ENCODE measurements at places on chromosomes 7 and 10. TPM values are rescaled to one million over a fixed set of nuclear protein-coding genes. Genes with fewer than 3 reads are reported as not detected.

GRCh38 chr7:66960192-66960591 is 35.2 kb downstream of the SBDS start:
- DNase-seq, result no peak

The SPDYE9 gene
- not detected for total RNA-seq

DNA sequence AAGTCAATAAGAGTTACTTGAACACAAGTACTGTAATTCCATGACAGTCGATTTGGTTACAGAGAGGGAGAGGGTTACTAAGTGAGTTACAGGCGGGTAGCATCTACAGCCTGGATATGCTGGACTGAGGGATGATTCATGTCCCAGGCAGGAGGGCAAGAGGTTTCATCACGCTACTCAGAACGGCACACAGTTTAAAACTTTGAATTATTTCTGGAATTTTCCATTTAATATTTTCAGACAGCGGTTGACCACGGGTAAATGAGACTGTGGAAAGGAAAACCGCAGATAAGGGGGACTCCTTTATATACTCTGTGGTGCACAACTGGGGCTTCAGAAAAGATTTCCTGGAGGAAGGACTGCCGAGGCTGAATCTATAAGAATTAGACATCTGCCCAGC is 25.7 kb upstream of the LRRC4 start:
- DNase-seq, result no peak

- DNase-seq, result no peak
Observed at GRCh38 chr10:89398003-89398749, 5.8 kb downstream of the IFIT1 start.

DNA sequence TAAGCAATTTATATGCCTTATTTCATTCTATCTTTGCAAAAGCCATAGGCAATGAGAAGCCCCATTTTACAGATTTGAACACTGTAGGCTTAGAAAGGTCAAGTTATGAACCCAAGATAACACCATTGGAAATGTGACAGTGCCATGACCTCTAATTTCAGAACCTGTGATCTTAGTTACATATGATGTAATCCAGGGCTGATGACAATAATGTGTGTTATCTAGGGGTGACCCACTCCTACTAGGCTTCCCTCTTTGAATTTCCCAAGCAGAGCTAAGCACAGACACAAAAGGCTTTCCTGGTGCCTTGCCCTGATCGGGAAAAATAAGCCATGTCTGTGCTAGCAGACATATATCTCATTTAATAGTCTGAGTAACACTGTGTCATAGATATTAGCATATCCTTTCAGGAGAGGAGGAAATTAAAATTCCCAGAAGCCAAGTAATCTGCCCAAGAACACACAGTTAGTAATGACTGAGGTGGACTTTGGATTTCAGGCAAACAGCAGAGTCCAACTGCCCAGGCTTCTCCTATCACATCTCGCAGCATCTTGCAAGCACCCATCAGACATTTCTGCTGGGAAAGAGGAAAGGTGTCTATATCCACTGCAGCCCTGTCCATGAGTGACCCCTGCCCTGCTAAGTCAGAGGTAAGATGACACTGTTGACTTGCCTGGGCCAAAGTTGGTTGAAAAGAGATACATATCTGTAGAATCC is 2.8 kb upstream of the TECTB start:
- DNase-seq, result no peak

DNA sequence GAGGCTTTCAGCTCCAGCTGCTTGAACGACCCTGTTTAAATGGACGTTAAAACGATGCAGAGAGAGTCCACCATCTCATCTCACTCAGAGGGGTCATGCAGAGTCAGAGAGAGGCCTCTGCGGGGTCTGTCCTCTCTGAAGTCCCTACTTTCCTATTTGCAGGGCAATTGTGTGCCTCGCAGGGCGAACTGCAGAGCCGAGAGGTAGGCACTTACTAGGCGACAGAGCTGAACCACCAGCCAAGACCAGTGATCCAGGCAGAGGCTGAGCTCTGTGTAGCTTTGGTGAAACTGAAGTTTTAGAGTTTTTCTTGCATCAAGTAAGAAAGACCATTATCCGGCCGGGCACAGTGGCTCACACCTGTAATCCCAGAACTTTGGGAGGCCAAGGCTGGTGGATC is 64.1 kb upstream of the CUX1 start:
- no peak for DNase-seq

The TYW1B gene
- total RNA-seq, result 4.9 TPM

DNA sequence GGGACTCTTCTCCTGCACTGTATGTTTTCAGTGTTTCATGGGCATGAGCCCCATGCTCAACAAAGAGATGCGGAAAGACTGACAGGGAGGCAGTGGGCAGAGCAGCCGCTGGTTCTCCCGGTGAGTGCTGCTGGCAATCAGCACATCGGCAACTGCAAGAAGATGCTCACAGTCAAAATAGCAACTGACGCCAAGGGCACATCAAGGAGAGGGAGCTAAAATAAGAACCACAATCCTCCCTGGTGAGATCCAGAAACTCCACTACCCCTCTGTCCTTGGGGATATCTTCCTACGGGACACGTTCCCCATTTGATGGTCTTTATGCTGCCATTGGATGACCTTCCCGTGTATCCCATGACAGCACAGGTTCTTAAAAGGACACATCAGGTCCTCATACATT is 28.9 kb upstream of the SVIL start:
- no peak for DNase-seq

The TAS2R3 gene
- 7.5 TPM for total RNA-seq

DNA sequence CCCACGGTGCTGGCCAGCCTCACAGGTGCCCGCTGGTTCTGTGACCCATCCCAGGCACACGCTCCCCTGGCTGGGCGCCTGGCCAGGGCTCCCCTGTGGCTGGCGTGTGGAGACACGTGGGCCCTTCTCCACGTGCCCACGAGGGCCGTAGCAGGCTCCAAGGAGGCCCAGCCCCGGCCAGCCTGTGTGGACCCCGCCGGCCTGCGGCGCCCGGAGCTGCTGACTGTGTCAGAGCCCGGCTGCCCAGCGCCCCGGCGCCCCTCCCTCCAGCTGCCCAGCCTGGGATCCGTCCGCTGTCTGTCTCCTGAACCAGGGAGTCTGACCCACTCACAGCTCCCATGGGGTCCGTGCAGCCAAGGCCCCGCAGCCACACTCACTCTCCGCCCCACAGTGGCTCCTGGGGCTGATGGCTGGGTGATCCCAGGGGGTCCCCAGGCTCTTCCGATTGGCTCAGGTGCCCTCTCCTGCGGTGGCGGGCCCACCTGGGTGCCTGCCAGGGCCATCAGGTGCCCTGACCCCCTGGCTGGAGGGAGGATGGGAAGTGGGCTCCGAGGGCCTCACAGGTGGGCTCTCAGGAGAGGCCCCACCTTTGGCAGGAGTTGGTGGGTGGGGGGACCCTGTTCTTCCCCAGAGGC is 9.6 kb downstream of the TMEM184A start:
- no peak for DNase-seq

DNA sequence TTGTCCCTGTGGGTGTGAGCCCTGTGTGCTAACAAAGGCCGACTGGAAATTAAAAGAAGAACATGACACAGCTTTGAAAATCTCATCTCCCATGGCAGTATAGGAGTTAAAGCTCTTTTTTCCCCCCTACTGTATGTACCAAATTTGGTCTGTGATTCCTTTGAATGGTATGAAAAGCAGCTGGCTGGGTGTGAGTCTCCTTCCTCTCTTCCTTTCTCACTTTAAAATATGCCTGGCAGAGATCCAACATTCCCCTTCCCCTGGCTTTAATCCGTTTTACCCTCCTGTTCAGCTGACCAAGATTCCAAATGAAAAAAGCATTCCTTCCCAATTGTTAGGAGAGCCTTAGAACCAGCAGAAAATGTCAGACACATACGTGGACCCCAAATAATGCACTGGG is 225.0 kb upstream of the CELF2 start:
- DNase-seq, result no peak

- DNase-seq, result no peak
Observed at GRCh38 chr7:32108651-32109050, 38.4 kb upstream of the PDE1C start.

The PALD1 gene
- 10.2 TPM for total RNA-seq

- no peak for DNase-seq
Observed at GRCh38 chr10:14839305-14839695, 1.2 kb downstream of the HSPA14 start.

DNA sequence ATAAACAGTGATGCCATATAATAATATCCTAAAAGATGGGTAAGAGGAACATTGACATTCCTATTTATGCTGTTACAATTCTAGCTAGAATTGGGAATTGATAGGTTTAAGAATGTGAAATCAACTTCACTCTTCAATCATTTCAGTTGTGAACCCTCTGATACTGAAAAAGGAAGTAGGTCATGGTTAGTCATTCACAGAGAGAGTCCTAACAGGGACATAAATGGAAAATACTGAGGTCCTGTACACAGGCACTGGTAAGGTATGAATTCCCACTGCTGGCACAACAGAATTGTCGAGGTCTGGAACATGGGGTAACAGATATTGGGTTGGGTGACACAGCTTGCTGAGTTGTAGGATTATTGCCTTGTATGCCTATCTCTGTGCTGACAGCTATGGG is 289.4 kb upstream of the LRRN3 start:
- no peak for DNase-seq

DNA sequence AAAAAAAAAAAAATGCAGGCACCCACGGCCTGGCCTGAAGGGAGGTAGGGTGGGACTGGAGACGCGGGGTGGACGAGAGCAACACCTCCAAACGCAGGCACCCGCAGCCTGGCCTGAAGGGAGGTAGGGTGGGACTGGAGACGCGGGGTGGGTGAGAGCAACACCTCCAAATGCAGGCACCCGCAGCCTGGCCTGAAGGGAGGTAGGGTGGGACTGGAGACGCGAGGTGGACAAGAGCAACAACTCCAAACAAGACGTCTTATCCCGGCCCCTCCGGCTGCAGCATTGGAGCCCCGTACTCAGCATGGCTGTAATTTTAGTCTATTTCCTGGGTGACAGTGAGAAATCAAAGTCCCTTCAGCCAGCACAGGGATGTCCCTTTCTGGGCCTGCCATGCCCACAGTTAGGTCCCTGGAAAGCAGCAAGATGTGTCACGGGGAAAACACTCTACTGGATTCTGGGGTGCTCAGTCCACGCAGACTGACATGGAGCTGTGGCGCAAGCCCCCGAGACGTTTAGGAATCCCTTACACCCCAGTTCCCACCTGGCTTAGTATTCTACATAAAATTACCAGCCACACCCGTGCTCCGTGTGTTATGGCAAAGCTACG is 119.9 kb downstream of the WDR37 start:
- DNase-seq, result no peak

GRCh38 chr10:86139066-86139657 is 227.4 kb downstream of the GRID1 start:
- DNase-seq, result no peak

GRCh38 chr10:1200866-1201807 is 145.0 kb downstream of the WDR37 start:
- DNase-seq, result no peak

The GPC2 gene
- total RNA-seq, result 3.7 TPM

GRCh38 chr10:8539056-8539455 is 484.6 kb downstream of the GATA3 start:
- no peak for DNase-seq

DNA sequence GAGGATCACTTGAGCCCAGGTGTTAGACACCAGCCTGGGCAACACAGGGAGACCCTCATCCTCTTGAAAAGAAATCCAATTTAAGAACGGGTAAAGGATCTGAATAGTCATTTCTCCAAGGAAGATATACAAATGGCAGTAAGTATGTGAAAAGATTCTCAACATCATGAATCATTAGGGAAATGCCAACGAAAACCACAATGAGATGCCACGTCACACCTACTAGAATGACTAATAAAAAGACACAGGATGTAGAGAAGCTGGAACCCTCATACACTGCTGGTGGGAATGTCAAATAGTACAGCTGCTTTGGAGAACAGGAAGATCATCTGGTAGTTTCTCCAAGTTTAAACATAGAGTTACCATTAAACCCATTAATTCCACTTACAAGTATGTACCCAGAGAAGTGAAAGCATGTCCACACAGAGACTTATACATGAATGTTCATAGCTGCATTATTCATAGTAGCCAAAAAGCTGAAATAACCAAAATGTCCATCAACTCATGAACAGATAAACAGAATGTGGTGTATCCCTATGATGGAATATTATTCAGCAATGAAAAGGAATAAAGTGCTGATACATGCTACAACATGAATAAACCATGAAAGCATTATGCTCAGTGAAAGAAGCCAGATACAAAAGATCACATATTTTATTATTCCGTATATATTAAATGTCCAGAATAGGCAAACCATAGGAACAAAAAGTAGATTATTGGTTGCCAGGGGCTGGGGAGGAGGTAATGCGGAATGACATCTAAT is 13.1 kb upstream of the ZMIZ2 start:
- DNase-seq, result no peak

The LRRC61 gene
- total RNA-seq, result 3.7 TPM

DNA sequence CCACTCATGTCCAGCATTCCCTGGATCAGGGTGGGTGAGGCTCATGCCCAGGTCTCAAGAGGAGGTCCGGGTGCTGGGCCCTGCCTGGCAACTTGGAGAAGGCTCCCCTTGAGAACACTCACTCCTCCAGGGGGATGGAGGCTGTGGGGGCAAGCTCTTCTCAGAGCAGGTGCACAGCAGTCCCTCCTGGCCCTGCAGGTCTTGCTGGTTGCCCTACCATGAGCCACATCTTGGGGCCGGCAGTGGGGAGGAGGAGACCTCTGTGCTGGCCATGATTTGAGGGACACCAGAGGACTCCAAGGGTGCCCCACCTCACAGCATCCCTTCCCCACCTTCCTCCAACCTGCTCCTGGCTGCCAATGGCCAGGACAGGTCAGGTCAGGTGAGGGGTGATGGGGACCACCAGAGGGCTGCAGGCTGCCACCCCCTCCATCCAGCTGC is 87.4 kb upstream of the RET start:
- DNase-seq, result no peak

DNA sequence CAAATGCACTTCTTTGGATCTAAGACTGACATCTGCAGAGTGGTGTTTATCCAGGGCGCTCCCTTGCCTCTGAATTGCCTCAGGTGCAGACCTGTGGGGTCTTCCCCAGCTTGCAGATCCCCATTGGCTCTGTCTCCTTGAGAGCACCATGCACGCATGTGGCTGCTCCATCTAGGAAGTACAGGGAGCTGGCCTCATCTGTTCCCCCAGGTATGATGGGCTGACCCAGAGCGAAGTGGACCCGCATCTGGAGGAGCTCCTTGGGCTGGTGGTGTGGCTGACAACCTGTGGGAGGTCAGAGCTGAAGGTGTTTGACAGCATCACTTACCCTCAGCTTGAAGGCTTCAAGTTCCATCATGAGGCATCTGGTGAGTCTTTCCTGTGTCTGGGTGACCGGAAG is 44.5 kb downstream of the WDFY4 start:
- DNase-seq, result no peak

DNA sequence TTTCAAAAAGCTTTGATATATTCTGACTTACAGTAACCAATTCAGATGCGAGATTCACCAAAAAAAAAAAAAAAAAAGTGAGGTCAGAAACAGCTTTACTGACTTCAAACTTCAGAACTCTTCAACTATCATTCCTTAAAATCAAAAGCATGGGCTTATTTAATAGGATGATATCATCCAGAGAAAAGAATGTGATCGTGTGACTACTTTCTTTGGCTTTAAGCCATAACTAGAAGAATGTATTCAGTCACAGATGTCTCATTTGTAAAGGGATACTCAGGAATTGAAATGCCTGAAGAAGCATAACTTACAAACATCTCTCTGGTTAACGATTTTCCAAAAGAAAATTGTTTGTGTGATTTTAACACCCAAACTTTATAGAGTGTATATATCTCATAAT is 11.5 kb downstream of the TPK1 start:
- no peak for DNase-seq
